GM13977 (cell line): ENCODE measurements at places on chromosomes 4 and X.

GRCh38 chr4:26020083-26020668 lies 106.2 kb downstream of the SMIM20 start:
- DNase-seq: no peak

GRCh38 chr4:132683957-132684356 lies 465.1 kb upstream of the PCDH10 start:
- no peak for DNase-seq

DNA sequence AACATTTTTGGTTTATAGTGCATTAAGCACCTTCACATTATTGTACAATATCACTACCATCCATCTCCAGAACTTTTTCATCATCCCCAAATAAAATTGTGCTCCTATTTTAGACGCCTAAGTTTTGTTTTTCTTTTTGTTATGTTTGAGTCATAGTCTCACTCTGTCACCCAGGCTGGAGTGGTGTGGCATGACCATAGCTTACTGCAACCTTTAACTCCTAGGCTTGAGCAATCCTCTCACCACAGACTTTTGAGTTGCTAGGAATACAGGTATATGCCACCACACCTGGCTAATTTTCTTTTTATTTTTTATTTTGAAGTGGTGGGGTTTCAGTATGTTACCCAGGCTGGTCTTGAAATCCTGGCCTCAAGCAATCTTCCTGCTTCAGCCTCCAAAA lies 33.9 kb downstream of the PRSS12 start:
- DNase-seq: no peak

- DNase-seq: no peak
Measured at GRCh38 chrX:23919706-23920320, 12.0 kb downstream of the CXorf58 start.

DNA sequence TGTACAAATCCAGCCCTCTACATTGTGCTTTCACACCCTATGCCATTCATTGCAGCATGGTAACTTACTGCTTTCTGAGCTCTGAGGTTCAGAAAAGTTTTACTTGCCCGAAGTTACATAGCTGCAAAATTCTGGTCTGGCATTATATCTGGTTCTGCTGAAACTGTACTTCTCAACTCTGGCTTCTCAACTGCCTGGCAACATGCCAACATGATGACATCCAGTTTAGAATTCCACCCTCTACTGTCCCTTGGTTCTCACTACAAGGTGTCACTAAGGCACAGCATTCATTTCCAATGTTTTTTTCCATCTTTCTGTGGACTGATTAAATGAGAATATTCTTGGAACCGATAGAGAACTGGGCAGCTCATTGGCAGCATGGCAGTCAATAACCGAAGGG lies 242.9 kb upstream of the PRPS2 start:
- no peak for DNase-seq

- DNase-seq: no peak
Measured at GRCh38 chr4:60194214-60194613, 1005.9 kb upstream of the ADGRL3 start.
